Cerebellar cortex (tissue), 1 donor: ENCODE measurements at places on chromosomes 12 and 14.

DNA sequence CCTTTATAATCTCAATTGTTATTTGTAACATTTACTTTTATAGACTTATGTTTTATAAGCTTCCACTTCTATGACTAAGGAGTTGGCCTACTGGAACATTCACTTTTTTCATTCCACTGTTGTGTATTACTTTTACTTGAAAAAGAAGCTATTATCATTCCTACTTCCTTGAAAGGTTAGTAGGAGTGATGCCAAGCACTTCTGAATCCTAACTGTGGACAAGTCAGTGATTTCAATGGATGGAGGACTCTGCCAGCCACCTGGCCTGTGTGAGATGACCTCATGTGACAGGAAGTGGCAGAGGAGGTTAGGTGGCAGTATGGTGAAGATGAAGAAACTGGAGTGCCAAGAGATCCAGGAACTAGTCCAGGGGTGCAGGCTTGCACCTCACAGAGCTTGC is 46.0 kb downstream of the TECPR2 start:
- DNase-seq = peak; percentile 48

DNA sequence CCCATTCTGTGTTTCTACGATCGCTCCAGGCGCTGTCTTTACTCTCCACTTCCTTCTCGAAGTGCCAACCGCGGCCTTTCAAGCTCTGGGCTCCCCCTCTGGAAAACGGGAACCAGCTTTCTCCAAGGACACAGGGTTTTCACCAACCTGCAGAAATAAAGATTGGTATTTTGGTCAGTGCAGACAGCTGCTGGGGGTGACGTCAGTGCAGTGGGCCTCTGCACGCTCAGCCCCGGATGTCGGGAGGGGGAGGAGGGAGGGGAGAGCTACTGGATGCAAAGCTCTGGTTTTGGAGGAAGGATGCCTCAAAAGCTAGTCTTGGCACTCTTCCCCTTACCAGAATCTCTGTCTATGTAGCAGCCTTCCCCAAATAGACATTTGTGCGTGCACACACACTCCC is 19.9 kb downstream of the HRK start:
- DNase-seq = no peak

- DNase-seq = no peak
Observed at GRCh38 chr12:44847403-44847802, 28.7 kb downstream of the NELL2 start.

GRCh38 chr14:36939265-36939664 is 233.1 kb downstream of the SLC25A21 start:
- DNase-seq = no peak

DNA sequence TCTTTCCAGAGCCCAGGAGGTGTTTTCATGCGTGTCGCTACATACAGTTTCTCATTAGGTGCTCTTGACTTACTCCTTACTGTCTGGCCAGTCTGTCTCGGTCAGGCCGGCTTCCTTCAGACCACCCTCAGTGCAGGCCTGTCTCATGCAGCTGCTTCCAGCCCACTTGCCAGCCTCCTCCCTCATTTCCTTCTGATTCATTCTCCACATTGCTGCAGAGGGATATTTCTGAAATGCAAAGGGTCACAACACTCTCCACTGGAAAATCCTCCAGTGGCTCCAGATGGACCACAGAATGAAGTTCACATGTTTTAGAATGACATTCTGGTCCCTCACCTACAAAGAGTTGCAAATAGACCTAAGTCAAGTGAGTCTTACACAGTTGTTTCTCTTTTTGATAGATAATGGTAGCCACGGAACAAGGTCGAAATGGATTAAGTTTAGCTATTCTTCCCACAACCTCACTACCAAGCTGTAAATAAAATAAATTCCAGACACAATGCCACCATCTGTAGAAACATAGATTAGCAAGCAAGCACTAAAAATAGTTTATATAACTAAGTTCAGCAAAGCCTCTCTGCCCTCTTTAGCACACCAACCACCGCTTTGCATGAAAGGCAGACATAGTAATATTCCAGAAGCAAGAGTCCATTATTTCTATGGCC is 146.9 kb downstream of the ESR2 start:
- peak; percentile 19 for DNase-seq

DNA sequence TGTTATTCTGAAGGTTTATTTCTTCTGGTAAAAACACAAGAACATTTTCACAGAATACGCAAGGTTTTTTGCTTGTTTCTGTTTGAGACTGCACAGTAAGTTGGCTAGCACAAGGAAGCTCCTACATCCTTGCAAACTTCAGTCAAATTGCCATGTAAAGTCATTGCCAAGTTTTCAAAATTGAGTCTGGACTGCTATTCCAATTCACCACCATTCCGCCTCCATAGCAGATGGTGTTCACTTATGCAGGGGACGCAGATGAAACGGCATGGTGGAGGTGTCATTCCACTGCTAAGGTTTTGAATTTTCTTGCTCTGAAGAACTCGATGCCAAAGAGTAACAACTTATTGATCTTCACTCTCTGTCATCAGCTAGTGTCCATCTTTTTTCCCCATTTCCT is 303.9 kb upstream of the SYT1 start:
- DNase-seq = peak; percentile 53

- no peak for DNase-seq
Observed at GRCh38 chr14:87644689-87645088, 348.3 kb downstream of the GALC start.

- no peak for DNase-seq
Observed at GRCh38 chr12:110266980-110267620, 13.9 kb upstream of the ATP2A2 start.

DNA sequence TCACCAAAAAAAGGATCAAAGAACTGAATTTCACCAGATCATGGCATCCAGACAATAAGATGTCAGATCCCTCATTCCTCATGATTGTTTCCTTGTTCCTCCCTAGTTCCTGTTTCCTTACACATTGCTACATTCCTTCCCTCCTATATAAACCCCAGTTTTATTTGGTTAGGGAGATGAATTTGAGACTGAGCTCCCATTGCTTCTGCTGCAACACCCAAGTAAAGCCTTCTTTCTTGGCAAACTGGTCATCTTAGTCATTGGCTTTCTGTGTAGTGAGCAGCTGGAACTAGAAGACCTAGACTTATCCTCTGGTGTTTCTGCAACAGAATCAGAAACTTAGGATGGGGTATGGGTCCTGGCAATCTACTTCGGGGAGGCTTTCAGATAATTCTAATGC is 217.9 kb downstream of the NOVA1 start:
- DNase-seq = no peak

DNA sequence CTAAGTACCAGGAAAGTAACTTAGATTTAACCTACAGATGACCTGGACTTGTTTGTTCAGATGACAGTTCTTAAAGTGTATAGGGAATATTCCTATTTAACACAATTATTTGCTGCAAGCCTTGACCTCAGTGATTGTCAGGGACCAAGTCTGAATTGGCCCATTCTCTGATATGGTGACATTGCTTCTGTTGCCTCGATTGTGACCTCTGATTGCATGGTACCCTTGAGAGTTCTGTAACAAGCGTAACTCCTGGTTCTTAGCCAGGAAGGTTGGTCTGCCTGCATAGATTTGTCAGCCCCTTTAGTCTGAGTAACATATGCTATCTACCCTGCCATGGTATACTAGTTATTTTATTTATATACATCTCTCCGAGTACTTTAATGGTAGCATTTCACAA is 93.8 kb upstream of the ALX1 start:
- no peak for DNase-seq
